NCI-H2081 (cell line): ENCODE measurements at places on chromosomes 12 and 14.

- DNase-seq: no peak
Observed at GRCh38 chr12:113163030-113163360, 13.5 kb downstream of the CFAP73 start.

DNA sequence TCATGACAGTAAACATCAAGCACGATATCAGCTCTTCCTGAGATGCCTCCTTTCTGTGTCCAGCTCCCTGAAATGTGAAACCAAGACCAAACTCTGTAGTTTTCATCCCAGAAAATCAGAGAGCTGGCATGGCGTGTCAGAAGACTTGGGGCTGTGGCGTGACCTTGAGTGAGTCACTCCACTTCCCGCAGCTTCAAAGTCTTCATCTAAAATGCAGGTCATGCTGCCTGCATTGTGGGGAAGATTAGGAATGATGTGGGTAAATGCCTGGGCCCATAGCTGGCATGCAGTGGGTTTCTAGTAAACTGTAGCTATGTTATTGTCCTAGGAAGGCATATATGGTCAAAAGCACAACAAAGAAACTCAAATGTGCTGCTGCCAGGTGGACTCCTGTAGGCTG, 28.8 kb downstream of the OAS2 start:
- no peak for DNase-seq

- DNase-seq: no peak
Observed at GRCh38 chr12:55642267-55642666, 5.6 kb downstream of the OR10P1 start.

- DNase-seq: no peak
Observed at GRCh38 chr12:24838531-24838950, 110.4 kb downstream of the BCAT1 start.

DNA sequence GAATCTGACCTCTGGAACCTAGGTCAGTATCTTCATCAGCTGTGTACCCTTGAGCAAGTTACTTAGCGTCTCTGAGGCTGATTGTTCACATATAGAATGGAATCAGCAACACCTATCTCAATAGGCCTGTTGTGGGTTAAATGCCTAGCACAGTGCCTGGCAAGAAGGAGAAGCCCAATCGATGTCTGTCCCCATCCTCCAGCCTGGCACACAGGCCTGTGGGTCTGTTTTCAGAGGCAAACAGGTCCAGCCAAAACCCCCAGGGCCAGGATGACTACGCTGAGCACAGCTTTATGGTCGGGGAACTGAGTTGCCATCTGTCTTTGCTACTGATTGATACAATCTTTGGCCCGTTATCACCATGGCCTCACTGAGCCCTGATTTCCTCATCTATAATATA, 89.2 kb downstream of the NUAK1 start:
- DNase-seq: no peak
